Stimulated activated CD4-positive, alpha-beta T cell treated with anti-CD3 and anti-CD28 coated beads, Interleukin-15, amount 100 ng/mL, for 1 hour (primary cell): ENCODE measurements at places on chromosomes 11 and 22.

DNA sequence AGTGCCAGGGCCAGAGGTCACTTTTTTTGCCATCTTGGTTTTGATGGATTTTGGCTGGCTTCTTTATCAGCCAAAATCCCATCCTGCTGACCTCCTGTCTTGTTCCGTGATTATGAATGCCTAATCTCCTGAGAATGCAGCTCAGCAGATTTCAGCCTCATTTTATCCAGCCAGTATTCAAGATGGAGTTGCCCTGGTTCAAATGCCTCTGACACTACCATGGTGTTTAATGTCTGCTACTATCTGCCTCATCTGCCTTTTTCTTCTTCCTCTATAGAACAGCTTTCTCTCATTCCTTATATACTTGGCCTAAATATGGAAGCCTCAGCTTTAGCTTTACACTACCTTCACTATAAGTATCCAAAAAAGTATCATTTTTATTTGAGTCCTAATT, 50.7 kb downstream of the ACER3 start:
- DNase-seq = no peak

DNA sequence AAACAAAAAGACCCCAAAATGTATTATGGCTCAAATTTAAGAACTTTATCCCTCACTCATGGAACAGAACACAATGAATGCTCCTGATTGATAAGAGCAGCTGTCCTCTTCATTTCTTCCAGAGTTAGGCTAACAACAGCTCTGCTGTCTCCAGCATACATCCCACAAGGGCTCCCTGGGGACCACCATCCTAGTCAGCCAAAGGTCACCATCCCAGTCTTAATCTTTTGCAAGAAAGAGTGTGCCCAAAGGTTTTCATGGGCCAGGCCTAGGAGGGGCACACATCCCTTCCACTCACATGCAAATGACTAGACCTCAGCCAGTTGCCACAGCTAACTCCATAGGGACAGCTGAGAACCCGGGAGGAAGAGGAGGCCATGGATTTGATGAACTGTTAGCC, 555.3 kb downstream of the BUD13 start:
- no peak for DNase-seq

DNA sequence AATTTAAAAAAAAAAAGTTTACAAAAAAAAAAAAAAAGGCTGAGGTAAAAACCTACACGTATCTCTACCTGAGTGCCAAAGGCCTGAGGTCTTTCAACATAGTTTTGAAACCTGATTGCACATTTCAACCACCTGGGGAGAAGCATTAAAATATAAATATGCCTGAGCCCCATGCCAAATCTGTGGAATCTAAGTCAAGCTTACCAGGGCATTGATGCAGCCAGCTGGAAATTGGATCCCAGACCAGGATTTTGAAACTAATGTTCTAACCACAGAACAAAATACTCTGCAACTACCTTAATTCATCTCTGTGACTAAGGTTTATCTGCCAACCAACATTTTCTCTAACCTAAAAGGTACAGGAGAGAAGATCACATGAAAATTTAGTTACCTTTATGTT, 38.8 kb upstream of the CHRNA10 start:
- DNase-seq = no peak

DNA sequence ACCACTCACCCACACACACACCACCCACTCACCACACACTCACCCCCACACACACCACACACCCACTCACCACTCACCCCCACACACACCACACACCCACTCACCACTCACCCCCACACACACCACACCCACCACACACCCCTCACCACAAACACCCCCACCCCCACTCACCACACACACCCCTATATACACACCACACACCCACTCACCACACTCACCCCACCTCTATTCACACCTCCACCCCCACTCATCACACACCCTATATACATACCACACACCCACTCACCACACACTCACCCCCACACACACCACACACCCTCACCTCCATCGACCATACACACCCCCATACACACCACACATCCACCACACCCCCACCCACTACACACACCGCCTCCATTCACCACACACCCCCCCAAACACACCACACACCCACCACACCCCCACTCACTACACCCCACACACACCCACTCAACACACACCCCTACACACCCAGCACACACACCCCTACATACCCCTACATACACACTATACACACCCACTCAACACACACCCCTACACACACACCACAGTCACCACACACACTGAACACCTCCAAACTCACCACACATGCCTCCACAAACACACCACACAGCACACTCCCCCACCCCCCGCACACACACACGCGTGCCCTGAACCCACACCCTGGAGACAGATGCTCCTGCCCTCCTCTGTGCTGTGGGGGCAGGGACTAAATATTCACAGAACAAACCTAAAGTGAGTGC, 19.0 kb upstream of the TTLL12 start:
- DNase-seq = no peak

DNA sequence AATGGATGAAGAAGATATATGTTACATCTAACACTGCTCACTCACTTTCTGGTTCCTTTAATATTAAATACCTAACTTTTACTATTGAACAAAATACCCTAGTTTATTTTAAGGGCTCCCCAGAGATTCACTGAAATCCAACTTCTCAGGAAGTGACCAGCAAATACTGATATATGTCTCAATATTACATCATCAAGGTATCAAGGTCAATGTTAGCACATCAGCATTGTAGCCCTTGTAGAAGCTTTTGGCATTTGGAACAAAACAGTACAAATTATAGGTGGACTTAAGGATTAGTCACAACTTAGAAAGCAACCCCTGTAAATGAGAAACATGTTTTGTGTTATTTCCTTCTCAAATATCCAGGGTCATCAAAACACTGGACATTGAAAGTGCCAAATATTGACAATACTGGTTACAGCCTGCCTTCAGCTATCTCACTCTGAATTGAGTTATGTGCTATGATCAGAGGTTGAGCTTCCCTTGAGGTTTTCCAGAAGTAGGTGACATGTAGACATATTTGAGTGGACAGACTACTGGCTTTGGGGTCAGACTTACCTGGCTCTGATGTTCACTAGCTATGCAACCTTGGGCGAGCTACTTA, 1.9 kb upstream of the ATL3 start:
- DNase-seq = no peak

DNA sequence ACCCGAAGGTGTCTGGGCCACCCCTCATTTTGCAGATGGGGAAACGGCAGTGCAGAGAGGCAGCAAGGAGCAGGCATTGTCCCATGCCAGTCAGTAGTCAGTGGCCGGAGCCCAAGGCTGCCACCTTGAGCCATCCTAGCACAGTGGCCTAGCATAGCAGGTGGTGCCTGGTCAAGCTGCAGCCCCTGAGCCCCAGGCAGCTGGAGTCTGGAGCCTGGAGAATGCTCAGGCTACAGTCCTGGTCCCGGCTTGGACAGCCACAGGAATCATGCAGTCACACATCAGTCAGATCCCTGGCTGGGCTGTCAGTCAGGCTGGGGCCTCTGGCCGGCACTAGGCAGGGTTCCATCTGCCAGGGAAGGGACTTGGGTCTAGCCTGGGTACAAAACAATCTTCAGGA, 18.6 kb downstream of the KCNC1 start:
- DNase-seq = no peak

DNA sequence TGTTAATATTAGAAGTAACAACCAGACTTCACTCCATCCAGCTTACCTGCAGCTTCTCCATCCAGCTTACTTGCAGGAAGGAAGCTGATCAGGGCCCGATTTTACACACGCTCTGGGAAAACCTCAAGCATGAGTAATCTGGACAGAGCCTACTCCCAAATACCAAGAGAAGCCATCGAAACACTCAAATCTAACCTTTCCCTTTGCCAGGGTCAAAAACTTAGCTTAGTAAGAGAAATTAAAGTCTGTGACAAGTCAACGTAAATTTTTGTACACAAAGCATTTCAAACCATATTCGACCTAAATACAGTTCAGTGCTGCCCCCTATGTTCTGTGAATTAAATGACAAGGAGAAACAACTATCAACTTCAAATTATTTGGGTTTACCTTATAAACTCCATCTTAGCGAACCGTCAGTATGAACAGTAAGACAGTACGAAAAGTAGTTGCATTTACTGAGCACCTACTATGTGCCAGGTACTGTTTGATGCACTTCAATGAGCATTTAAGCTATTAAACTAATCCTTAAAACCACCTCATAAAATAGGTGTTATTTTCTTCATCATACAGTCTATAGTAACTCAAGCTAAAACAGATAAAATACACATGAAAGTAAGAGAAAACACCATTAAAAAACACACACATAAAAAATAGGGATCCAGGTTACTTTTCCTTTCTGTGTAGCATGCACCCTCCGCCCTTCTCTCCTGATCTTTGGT, 36.9 kb downstream of the ARFGAP3 start:
- DNase-seq = no peak

DNA sequence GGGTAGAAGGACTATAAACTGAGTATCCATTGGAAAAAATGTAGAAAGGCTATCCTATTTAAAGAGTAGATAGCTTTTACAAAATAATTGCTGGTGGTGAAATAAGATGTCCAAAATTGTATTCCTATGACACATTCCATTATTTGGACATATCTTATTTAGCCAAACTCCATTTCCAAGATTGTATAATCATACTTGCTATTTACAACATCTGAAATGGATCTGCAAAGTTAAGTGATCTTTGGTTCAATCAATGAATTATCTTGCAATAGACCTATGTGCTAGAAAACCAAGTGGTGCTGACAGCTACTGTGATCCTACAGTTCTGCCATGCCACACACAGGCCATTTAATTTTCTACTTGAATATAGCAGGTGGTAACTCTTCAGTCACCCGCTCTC, 11.0 kb upstream of the BLID start:
- no peak for DNase-seq

GRCh38 chr11:76811259-76811658, 28.1 kb downstream of the TSKU start:
- DNase-seq = no peak

- no peak for DNase-seq
These were observed 16.1 kb downstream of the PKNOX2 start for GRCh38 chr11:125180413-125181305.

- no peak for DNase-seq
These were observed 3.8 kb downstream of the CBLIF start for GRCh38 chr11:59841514-59841913.

GRCh38 chr11:111886844-111887243, 7.5 kb downstream of the CFAP68 start:
- no peak for DNase-seq

DNA sequence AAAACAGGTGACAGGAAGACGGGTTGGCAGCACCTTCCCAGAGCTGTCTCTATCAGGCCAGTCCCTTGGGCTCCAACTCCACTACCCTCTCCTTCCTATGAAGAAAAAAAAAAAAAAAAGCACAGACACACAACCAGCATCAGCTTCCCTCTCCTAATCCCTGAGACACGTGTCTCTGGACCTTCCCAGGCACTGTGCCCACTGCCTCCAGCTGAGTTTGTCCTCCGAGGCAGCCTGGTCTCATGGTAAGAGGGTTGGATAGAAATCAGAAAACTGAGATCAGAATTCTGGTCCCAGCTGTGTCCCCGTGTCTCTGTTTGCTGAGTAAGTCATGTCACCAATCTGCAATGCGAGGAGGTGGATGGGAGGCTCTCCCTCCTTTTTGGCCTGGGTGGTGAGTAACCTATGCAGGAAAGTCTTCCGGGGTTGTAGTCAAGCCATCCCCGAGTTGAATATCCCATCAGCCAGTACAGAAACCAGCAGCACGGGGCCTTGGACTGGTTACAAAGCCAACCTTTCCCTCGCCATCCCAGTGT, 193.7 kb upstream of the TBCEL start:
- DNase-seq = no peak

DNA sequence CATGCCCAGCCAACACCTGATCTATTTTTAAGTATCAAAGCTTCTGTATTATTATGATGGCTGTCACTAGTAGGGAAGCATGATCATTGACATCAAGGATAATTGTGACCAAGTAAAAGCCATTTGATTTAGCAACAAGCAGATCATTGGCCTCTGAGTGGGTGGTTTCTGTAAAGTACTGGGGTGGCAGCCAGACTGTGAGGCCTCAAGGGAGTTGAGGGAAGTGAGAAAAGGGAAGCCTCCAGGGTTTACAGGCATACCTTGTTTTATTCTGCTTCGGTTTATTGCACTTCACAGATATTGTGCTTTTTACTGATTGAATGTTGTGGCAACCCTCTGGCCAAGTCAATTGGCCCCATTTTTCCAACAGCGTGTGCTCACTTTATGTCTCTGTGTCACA, 60.1 kb downstream of the PRR5L start:
- no peak for DNase-seq

- DNase-seq = no peak
These were observed 24.3 kb downstream of the SLC25A18 start for GRCh38 chr22:17587629-17588028.

DNA sequence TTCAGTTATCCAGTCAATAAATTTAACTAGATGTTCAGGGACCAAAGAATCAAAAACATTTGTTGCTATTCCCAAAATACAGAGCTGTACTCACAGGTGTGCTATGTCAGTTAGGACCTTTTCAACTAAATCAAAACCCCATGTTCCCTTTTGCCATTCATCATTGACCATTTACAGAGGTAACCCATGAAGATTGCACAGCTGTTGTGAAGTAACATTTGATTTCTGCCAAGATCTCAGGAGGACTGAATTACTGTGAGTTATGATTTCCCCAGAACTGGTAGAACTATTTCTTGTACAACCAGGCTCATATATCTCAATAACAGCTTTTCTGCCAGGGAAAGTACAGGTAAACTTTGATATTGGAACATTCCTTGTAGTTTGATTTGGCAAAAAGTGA, 131.1 kb upstream of the FIBIN start:
- DNase-seq = no peak

GRCh38 chr22:43163241-43163795, 12.0 kb downstream of the TSPO start:
- DNase-seq = no peak

GRCh38 chr11:112166562-112166961, 610 bp upstream of the TEX12 start:
- no peak for DNase-seq

DNA sequence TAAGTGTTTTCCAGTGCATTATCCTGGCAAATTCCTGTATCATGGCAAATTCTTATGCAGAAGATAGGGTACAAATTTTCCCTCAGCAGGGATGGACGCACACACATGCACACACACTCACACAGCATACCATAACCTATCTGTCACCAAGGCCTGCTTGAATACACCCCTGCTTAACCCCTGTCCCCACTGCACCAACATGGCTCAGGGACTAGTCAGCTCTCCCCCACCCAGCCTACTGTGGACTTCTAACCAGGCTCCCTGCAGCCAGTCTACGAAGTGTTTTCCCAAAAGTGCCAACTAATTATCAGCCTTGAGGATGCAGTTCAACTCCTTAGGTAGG, 63.1 kb downstream of the RAB30 start:
- no peak for DNase-seq
